Ascending aorta (tissue), 2 donors: ENCODE measurements at places on chromosomes 4 and X.

- DNase-seq: no peak
These were observed 69.0 kb upstream of the ATOH1 start for GRCh38 chr4:93759506-93759905.

DNA sequence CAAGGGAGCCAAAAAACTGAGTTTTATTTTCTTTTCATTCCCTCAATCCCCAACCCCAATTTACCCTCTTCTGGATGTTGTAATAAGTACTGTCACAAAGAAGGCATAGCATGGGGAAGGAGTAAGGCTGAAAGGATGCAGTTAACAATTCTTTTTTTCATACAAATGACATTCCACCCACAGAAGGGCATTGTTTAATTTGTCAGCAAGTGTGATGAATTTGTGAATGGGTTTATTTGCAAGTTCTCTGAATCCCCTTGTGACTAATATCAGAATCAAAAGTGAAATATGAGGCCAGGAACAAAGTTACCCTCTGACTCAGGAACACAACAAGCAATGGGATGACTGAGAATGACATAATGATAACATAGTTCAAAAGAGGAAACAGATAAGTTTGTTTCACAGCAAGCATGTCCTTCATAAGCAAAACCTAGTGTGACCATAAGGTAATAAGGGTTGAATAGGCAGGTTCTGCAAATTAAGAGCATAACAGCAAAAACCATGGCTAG is 2.1 kb downstream of the GEMIN8 start:
- DNase-seq: no peak

GRCh38 chr4:90122355-90122748 is 4.8 kb upstream of the CCSER1 start:
- DNase-seq: no peak

DNA sequence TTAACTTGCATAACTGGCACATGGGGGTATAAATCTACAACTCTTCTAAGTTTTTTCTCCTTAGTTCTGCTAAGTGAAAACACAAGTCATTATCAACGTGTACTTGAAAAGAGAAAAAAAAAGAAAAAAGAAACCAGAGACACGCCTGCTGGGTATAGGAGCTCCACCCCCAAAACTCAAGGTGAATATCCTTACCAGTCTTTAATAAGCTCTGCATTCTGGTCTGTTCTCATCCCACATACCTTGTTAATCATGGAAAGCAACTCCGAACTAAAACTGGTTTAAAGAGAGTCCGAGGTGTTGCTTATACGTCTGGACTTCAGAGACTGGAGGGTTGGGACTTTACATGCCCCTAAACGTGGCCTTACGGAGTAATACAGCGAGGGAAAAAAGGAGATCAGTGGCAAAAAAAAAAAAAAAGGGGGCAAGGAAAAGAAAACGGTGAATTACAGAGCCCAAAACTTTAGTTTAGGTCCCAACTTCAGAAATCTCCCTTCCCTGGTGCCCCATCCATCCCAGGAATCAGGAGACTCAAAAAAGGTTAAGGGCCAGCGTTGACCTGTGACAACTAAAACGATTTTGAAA is 1.0 kb downstream of the PGRMC2 start:
- no peak for DNase-seq

DNA sequence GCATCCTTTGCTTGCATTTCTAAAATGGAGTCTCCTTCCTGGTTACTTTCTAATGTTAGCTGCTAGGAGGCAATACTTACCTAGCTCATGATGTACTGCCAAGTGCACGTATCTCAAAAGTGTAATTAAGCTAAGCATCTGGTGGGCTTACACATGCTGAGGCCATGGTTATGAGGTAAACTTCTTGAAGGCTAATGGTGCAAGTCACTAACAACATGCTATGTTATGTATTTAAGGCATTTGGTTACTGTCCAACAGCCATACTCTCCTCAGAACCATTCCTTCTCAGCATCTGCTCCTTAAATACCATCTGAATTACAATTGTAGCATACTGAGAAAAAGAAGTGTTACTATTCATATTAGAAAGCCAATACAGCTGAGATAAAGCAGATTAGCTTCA is 318.6 kb upstream of the BMP3 start:
- DNase-seq: no peak

DNA sequence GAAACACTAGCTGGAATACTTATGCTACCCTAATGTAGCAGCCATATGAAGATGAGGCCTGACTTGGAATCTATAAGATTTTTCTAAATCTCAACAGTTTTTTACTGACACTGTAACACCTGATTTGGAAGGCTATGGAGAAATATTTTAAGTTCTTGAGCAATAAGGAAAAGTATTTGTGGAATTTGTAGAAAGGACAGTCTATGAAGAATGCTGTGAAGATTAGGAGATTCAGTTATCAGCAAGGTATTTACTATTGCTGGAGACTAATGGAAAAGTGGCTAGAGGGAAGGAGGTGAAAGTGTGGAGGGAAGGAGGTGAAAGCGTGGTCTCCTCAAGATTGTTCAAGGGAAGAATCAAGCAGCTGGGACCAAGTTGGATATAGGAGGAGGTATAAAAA is 190.0 kb upstream of the EMCN start:
- DNase-seq: no peak

- DNase-seq: peak; percentile 57
These were observed 759 bp upstream of the TBC1D1 start for GRCh38 chr4:37889849-37890800.

DNA sequence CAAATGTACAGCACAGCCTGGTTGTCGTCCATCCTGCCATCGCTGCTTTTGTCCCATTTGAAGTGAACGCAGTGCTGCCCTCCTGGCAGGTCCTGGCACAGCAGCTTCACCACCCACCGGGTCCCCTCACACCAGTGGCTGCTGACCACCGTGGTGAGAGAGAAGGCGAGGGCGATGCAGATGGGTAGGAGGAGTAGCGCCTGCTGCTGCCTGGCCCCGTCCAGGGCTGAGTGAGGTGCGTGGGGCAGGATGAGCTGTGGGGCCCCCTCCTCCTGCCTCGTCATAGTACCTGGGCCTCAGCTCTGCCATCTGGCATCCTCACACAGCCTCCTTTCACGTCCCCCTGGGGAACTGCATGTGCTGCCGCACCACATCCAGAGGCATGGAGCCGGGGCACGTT is 1.8 kb downstream of the DCAF8L2 start:
- no peak for DNase-seq

DNA sequence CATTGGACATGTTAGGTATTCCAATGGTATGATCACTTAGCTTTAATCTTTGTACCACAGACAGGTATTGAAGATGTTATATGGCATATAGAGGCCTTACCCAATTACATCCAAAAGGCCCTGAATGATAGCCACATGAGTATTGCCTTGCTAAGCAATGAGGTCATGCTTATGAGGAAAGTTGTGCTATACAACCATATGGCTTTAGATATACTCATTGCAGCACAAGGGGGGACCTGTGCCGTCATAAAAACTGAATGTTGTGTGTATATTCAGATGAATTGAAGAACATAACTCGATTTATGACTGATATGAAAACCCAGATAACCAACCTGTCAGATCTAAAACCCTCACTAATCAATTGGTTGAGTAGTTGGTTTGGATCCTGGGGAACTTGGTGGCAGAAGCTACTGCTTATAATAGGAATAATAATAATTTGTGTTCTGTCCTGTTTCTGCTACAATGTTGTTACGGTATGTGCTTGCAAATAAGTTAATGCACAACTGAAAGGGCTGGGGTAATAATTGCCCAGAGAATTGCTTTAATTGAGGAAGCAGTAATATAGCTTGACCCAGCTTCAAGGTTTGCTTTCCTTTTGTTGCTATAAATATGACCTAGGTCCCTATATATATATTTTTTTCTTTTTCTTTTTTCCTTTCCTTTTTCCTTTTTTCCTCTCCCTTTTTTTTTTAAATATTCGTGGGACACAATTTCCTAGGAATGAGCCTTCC is 21.5 kb upstream of the CSTF2 start:
- DNase-seq: no peak

GRCh38 chr4:175560604-175561003 is 251.5 kb downstream of the GPM6A start:
- no peak for DNase-seq

DNA sequence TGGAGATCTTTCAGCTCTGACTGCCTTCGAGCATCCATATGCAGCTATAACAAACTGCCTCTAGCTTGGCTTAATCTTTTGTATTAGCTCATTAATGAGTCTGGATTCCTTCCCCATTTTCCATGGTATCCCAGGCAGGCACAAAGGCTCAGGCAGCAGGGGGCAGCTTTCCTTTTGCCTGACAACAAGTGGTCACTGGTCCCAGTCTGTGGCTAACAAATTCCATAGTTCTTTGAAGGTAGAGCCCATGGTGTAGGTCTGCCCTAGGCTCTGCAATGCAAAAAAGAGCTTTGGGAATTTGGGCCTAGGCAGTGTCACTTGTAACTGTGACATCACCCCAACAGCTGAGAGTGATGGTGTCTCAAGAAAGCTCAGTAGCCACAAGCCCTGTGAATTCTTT is 234.4 kb upstream of the GPC4 start:
- no peak for DNase-seq

GRCh38 chr4:40833212-40833611 is 83.5 kb downstream of the NSUN7 start:
- DNase-seq: no peak

DNA sequence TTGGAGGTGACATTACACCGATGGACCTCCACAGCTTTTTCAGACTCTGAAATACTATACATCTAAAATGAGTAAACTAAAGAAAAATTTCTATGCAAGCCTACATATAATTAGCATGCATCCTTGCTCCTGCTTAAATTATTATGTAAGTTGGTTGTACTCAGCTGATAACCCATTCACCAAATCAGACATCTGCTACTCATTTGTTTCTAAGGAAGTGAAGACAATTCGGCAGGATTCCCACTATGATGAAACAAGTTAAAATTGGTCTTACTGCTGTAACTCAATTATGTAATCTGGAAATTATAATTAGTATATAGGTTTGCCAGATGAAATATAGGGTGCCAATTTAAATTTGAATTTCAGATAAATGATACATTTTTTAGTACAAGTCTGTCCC is 59.5 kb upstream of the FGF13 start:
- DNase-seq: no peak

DNA sequence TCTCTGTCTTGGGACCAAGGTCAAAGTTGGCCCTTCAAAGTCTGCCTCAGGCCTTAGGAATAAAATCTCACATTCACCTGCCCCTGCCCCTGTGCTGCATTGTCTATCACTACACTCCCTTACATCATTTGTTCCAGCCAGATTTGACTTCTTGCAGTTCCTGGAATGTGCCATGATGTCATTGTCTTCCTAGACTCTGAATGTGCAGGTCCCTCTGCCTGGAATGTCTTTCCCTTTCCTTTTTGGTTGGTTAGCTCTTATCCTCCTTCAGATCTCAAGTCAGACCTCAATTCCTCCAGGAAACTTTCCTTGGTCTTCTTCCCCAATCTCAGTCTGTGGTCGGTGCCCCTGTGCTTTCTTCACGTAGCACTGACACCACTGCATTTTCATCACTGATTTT is 67.7 kb upstream of the EFNB1 start:
- no peak for DNase-seq

DNA sequence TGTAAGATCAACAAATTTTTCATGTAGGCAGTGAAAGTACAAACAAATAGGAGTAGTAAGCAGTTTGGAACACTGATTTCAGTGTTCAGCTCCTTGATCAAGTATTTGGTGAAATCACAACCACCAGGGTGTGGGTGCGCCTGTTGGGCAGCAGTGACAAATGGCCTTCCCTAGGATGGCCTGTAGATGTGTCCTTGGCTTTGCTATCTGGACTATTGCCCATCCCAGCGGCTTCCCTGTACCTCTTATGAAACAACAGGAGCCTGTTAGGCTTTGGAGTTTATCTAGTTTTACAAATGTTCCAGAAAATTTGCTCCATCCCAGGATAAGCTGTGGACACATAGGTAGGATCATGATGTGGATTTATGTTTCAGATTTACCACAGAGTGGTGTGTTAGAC is 216.8 kb upstream of the FAT1 start:
- no peak for DNase-seq

DNA sequence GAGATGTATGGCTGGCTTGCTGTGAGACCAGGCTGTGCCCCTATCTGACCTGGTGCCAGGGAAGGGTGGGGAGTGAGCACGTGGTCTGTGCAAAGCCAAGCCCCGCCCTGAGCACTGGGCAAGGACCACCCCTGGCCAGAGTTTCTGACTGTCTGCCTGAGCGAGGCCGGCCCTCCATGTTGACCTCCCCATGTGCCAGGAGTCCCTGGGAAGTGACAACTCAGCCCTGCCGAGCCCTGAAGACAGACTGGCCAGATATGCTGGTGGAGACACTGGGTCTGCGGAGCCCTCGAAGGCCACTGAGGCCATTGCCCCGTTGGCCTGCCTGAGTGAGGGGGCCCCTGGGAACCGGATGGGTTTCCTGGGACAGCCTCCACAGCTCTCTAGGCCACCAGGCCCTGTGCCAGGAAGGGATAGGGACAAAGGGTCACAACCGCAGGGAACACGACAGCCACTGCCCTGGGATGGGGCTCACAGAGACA is 7.1 kb upstream of the BGN start:
- peak; percentile 56 for DNase-seq

DNA sequence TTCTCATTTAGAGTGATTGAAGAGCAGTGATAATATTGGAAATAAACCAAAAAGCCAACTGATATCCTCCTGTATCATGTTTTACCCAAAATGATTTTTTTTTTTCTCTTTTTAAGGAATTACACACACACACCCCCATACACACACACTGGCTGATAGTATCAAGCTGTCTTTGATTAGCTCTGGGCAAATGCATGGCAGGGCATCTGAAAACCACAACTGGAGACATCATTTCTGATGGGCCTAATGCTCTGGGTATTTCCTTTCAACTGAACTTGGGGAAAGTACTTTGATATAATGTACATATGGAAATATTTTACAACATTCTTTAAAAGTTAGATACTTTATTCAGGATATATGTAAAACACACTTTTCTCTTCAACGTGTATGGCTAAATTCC is 14.2 kb upstream of the OSTC start:
- DNase-seq: no peak

- DNase-seq: no peak
These were observed at the start of gene BMPR1B for GRCh38 chr4:94757192-94758140. Gene BMPR1B, plus strand, starts transcription at chr4:94757955. Its CDS starts 346,470 bp downstream, at chr4:95104425.

GRCh38 chr4:35730414-35730813 is 513.9 kb downstream of the ARAP2 start:
- no peak for DNase-seq

DNA sequence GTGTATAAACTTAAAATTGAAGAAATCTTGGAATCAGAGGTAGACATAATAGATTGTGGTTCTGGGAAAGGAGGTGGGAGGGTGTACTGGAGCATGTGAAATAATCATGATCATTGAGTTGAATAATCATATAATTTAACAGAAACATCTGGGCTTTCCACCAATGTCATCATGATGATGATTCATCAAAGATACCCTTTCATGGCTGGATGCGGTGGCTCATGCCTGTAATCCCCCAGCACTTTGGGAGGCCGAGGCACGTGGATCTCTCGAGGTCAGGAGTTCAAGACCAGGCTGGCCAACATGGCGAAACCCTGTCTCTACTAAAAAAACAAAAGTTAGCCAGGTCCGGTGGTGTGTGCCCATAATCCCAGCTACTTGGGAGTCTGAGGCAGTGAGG is 6.7 kb upstream of the RUFY3 start:
- DNase-seq: no peak

- no peak for DNase-seq
These were observed 1477.0 kb downstream of the PCDH7 start for GRCh38 chr4:32196950-32197688.
